T-helper 1 cell (primary cell): ENCODE measurements at places on chromosomes 7 and 10.

GRCh38 chr7:108000875-108001763, 1.8 kb downstream of the LAMB1 start:
- no peak for DNase-seq

DNA sequence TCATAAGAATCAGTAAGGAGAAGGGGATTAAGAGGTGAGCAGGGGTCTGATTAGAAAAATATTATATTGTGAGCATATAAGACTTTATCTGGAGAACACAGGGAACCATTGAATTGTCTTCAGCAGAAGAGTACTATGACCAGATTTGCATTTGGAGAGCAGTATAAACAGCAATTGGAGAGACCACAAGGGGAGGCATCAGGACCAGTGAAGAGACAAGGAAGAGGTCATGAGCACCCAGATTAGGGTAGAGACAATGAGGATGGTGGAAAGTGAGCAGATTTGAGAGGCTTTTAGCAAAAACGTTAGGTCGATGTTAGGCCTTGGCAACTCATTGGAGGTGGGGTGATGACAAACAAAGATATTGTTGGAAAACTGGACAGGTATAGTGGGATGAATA, 13.0 kb upstream of the SMIM30 start:
- no peak for DNase-seq

DNA sequence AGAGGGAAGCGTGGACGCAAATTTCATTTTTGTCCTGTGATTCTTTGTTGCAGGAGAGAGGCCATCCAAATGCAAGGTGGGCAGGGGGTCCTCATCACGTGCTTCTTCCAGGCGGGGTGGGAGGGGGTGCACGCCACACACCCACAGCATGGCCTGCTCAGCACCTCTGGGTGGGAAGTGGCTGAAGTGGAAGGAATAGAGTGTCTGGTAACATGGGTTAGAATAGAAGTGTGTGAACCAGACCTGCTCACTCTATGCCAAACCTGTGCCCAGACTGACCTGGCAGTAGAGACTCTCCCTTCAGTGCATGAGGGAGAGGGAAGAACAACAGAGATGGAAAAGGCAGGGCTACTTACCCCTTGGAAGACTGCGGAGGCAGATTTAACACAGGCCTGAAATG, 21.7 kb downstream of the ZNF503 start:
- no peak for DNase-seq

DNA sequence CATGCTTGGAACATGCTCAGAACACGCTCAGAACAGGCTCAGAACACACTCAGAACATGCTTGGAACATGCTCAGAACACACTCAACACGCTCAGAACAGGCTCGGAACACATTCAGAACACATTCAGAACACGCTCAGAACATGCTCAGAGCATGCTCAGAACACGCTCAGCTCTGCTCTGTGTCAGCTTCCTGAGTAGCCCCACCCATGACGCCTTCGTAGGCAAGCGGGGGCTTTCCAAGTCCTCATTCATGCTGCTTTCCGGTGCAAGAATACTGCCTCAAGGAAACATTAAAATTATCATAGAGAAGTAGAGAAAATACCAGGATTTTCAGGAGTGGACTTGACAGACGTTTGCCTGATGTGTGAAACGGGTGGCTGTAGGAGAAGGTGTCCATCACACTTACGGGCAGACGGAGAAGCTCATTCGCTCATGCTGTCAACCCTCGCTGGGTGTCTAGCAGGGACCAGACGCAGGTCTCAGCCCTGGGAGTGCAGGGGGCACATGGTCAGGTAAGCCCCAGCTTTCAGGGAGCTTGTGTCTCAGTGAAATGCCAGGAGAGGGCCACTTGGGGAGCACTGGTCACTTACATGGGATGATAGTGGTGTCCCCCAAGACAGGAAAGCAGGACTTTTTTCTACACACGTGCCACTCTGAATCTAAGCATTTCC, 24.7 kb downstream of the EN2 start:
- DNase-seq, result no peak

DNA sequence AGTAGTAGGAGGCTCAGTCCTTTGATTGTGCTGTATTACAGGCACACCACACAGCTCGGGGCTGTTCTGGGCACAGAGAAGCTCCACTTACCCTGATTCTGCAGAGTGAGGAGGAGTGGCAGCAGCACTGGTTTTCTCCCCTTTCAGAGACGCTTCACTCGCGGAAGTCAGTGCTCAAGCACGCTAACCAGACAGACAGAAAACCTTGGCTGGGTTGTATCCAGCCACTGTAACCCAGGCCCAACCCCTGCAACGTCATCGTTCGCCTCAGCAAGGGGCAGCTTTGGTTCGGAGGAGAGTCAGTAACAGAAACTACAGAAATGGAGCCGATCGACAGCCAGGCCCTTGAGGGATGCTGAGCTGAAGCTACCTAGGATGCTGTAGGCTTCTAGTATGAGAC, 171.0 kb downstream of the SLC16A9 start:
- DNase-seq, result no peak

DNA sequence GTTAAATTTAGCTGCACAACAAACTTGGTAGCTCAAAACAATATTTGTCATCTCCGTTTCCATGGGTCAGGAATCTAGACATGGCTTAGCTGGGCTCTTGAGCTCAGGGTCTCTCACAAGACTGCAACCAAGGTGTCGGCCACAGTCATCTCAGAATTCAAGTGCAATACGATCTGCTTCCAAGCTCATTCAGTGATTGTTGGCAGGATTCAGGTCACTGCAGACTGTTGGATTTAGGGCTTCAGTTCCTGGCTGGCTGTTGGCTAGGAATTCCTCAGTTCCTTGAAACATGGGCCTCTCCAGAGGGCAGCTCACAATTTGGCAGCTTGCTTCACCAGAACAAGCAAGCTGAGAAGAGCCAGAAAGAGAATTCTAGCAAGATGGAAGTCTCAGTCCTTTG, 17.5 kb upstream of the CHST3 start:
- no peak for DNase-seq

- DNase-seq, result no peak
These were observed 20.2 kb upstream of the PDGFA start for GRCh38 chr7:539731-540411.

GRCh38 chr7:137593115-137593711, 249.7 kb upstream of the PTN start:
- no peak for DNase-seq

GRCh38 chr10:111856631-111857030, 326.9 kb downstream of the GPAM start:
- no peak for DNase-seq

DNA sequence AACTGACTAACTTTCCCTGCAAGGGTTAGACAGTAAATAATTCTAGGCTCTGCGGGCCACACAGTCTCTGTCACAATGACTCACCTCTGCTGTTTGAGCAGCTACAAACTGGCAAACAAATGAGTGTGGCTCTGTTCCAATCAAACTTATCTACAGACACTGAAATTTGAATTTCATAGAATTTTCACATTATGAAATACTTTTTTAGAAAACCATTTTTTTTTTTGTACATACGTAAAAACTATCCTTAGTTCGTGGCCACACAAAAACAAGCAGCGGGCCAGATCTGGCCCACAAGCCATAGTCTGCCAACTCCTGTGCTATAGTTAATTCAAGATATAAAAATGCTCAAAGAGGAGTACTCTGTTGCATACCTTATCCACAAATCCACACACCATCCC, 32.6 kb downstream of the PIP4K2A start:
- peak; percentile 76 for DNase-seq

- DNase-seq, result no peak
These were observed 90.9 kb upstream of the MDFIC start for GRCh38 chr7:114830952-114831351.

DNA sequence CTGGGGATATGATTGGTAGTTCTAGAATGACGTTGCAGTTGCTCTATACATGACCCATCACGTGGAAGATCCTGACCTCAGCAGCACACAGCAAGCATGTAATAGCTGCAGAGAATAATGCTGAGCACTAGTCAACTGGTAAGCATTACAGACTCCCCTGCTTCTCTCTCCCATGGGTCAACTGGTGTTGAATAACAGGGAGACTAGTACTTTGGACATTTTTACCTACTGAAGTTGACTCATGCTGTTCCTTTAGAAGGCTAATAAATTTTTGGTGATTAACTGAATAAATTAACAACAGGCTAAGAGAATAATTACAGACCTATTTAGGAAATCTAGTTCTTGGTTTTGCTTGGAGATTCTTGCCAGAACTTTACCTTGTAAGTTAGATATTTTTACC, 234.1 kb downstream of the AUTS2 start:
- DNase-seq, result no peak

GRCh38 chr7:49780953-49781352, 7.5 kb downstream of the VWC2 start:
- DNase-seq, result no peak

GRCh38 chr7:924541-925231, 29.8 kb downstream of the ADAP1 start:
- DNase-seq, result peak; percentile 12
